H1 (cell line): ENCODE measurements at places on chromosomes 4 and X. TPM values are rescaled to one million over a fixed set of nuclear protein-coding genes. Genes with fewer than 3 reads are reported as not detected.

The PDZD4 gene
- total RNA-seq: 169 and 174 TPM in 2 replicates

The SUPT20HL1 gene
- total RNA-seq: not detected in 2 replicates

The MMRN1 gene
- not detected in 2 replicates for total RNA-seq

The HELT gene
- 0.35 TPM in 1 of 2 replicates, not detected in the other for total RNA-seq

The FAAH2 gene
- total RNA-seq: 4.1 and 4.4 TPM in 2 replicates

The SSX3 gene
- not detected in 2 replicates for total RNA-seq

The TMPRSS11A gene
- not detected in 2 replicates for total RNA-seq

The TRIM60 gene
- not detected in 2 replicates for total RNA-seq

The SPATA4 gene
- total RNA-seq: not detected in 2 replicates

- H3K27me3 ChIP-seq: no peaks in the 10 kb centered on the region
- H3K4me1 ChIP-seq: no peaks in the 10 kb centered on the region
- no peak for DNase-seq
- no peak overlapping the region for H3K27ac ChIP-seq
- H3K4me3 ChIP-seq: no peak overlapping the region
These were observed 224.1 kb downstream of the PPP3CA start for GRCh38 chr4:101123231-101123630.

GRCh38 chrX:72714478-72714916 lies 391 bp upstream of the PHKA1 start:
- H3K27ac ChIP-seq: no peak overlapping the region
- H3K27me3 ChIP-seq: no peaks in the 10 kb centered on the region
- peak overlapping the region; percentile 43 for H3K4me3 ChIP-seq
- peak; percentile 9 for DNase-seq

GRCh38 chrX:24426921-24427746 lies 38.0 kb upstream of the PDK3 start:
- no peaks in the 10 kb centered on the region; the same call in 1 of the 2 replicates for H3K27me3 ChIP-seq
- H3K4me1 ChIP-seq: no peaks in the 10 kb centered on the region
- H3K27ac ChIP-seq: no peak overlapping the region

GRCh38 chr4:84916227-84916626 lies 50.3 kb downstream of the WDFY3 start:
- H3K4me3 ChIP-seq: no peak overlapping the region
- no peaks in the 10 kb centered on the region for H3K27me3 ChIP-seq
- H3K36me3 ChIP-seq: no peaks in the 10 kb centered on the region; the same call in 1 of the 2 replicates
- H3K4me1 ChIP-seq: peaks cover 3% of the 10 kb centered on the region; the same call in 1 of the 2 replicates

DNA sequence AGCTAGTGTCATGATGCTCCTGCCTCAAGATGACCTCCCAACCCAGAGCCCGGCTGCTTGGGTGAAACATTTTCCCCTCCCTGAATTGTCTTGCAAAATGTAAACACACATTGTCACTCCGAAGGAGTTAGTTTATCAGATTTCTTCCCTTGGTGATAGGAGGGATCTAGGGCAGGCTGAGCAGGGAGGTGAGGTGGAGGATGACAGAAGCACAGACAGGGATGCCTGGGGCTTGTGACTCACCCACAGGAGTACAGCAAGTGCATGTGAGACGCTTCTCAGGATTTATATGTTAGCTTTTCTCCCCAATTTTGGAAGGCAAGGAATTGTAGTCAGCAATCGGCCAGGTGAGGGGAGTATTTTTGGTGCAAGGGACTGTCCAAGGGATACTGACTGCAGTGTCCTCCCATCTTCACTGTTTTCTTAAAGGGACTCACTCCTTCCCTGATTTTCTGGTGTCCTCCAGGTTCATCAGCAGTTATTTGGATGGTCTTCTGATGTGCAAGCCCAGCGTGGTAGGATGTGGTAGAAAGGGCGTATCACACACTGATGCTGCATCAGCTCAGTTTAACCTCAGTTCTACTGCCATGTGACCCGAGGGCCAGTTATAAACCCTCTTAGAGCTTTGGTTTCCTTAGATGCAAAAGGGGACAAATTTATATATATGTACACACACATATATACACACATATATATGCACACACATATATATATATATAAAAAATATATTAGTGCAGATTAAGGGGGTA lies 46.2 kb upstream of the IGFBP7 start:
- H3K27ac ChIP-seq: no peak overlapping the region
- DNase-seq: no peak
- peaks cover 7% of the 10 kb centered on the region; the same call in 1 of the 2 replicates for H3K4me1 ChIP-seq
- no peak overlapping the region for H3K4me3 ChIP-seq
- peaks cover 19% of the 10 kb centered on the region for H3K27me3 ChIP-seq
- no peaks in the 10 kb centered on the region for H3K36me3 ChIP-seq

GRCh38 chr4:187103351-187103750 lies 379.7 kb upstream of the FAT1 start:
- no peak overlapping the region for H3K27ac ChIP-seq
- no peak overlapping the region for H3K4me3 ChIP-seq
- H3K27me3 ChIP-seq: no peaks in the 10 kb centered on the region
- no peaks in the 10 kb centered on the region for H3K36me3 ChIP-seq

GRCh38 chrX:69285401-69285877 lies 120.2 kb upstream of the PJA1 start:
- H3K4me1 ChIP-seq: peaks cover 13% of the 10 kb centered on the region
- H3K4me3 ChIP-seq: peak overlapping the region; percentile 60
- no peak overlapping the region for H3K27ac ChIP-seq

DNA sequence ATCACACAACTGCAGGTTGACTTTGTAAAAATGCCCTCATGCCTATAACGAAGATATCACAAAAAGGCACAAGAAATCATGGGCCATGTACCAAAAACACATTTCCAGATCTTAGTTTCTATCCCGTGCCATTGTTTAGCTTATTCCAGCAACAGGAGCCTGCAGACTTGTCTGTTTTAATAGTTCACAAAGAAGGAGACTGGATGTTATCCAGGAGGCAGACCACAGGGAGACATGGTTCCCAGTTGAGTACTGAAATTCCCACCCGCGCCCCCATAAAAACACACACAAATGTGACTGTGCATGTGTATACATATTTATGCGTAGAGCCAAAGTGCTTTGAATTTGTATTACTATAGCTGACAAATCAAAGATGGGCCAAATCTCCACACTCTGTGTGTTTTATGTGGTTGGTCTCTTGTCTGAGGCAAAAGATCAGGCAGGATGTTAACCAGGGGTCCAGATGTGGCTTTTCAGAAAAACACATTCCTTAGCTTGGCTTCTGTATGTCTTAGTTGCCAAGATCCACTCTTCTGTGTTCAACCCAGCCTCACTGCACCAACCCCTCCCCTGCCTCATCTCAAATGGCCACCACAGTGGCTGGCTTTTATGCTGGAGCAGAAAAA lies 469.2 kb upstream of the DIPK2B start:
- no peak for DNase-seq
- no peaks in the 10 kb centered on the region for H3K27me3 ChIP-seq
- no peak overlapping the region for H3K4me3 ChIP-seq
- no peak overlapping the region for H3K27ac ChIP-seq
- no peaks in the 10 kb centered on the region for H3K4me1 ChIP-seq

DNA sequence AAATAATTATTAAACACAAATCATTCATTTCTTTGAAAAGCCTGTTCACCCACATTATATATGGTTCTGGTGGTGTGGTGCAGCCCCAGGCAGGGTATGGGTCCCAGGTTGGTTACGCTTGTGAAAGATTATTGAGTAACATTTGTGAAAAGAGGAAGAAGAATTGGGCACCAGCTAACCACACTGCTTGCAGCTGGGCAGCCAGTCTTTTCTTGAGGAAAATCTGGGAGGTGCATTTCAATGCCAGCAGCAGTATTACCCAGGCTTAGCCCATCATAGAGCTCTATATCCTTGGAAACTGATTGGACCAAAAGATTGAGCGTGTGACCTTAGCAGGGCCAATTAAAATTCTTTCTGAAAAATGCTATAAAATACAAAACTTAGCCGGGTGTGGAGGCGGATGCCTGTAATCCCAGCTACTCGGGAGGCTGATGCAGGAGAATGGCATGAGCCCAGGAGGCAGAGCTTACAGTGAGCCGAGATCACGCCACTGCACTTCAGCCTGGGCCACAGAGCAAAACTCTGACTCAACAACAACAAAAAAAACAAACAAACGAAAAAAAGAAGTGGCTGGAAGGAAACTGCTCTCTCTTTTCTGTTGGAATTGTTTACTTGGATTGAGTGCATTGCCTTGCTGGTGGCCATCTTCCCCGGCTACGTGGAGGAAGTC lies 9.7 kb upstream of the PLAC8 start:
- H3K27ac ChIP-seq: no peak overlapping the region
- no peaks in the 10 kb centered on the region for H3K4me1 ChIP-seq
- DNase-seq: no peak
- H3K4me3 ChIP-seq: no peak overlapping the region
- no peaks in the 10 kb centered on the region for H3K27me3 ChIP-seq

- no peaks in the 10 kb centered on the region for H3K4me1 ChIP-seq
- H3K27ac ChIP-seq: no peak overlapping the region
- H3K4me3 ChIP-seq: no peak overlapping the region
These were observed 166.5 kb downstream of the FBXW7 start for GRCh38 chr4:152369203-152369901.

DNA sequence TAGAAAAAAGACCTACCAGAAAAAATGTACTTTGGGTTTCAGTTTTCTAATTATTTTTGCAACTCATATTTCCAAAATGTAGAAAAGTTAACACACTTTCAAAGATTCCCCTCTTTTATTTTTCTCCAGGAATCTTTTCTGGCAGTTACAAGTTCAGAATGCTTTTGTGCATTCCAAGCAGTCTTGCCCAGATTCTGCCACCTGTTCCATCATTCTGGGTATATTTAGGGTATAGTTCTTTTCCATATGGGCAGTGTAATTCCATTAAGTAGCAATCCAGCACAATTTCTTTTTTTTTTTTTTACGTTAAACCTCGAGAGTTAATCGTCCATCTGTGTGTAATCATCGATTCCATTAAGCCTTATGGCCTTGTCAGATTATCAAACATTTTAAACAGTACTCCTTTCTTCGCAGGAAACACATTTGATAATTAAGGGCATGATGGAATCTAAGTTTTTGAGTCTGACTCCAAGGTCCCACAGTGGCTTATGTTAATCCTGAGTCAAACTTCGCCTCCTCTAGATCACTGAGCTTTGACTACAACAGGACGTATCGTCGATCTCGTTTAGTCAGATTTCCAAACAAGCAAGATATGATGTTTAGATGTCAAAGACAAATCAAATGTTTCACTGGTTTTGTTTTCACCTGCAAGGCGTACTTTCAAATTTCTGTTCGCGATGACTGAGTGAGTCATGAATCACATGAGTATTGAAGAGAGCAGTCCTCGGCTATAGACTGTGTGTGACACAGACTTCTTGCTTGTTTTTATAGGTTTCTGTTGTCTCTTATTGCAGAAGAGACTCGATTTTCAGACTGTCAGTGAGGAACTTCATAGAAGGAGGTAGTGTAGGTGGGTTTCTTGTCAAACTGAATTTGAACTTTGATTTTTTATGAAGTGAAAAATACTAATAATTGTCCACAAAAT lies 118.9 kb upstream of the GK2 start:
- no peak overlapping the region for H3K27ac ChIP-seq
- no peaks in the 10 kb centered on the region for H3K27me3 ChIP-seq
- H3K4me3 ChIP-seq: no peak overlapping the region
- H3K36me3 ChIP-seq: no peaks in the 10 kb centered on the region
- DNase-seq: no peak

- no peaks in the 10 kb centered on the region for H3K36me3 ChIP-seq
- H3K4me1 ChIP-seq: no peaks in the 10 kb centered on the region
- DNase-seq: no peak
- H3K27ac ChIP-seq: no peak overlapping the region
These were observed 24.8 kb upstream of the EOLA2 start for GRCh38 chrX:149962859-149963757.

- H3K36me3 ChIP-seq: no peaks in the 10 kb centered on the region
- H3K27ac ChIP-seq: no peak overlapping the region
- no peak for DNase-seq
- no peaks in the 10 kb centered on the region for H3K4me1 ChIP-seq
These were observed 124.2 kb upstream of the NRK start for GRCh38 chrX:105697984-105698781.

DNA sequence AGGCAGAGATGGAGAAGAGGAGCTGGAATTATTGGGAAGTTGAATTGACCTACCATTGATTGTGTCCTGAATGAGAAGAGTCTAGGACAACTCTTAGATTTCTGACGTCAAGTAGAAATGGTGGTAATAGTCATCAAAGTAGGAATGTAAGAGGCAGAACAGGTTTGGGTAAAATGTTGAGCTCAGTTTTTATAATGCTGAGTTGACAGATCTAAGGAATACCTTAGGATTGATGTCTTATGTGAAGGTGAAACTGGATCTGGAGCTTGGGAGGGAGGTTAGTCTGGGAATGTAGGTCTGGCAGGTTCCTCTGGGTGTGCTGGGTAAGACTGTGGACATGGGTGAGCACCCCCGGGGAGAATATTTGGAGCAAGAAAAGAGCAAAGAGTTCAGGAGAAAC lies 31.9 kb downstream of the JADE1 start:
- peaks cover 79% of the 10 kb centered on the region for H3K36me3 ChIP-seq
- no peaks in the 10 kb centered on the region for H3K27me3 ChIP-seq
- DNase-seq: no peak
- no peak overlapping the region for H3K27ac ChIP-seq

DNA sequence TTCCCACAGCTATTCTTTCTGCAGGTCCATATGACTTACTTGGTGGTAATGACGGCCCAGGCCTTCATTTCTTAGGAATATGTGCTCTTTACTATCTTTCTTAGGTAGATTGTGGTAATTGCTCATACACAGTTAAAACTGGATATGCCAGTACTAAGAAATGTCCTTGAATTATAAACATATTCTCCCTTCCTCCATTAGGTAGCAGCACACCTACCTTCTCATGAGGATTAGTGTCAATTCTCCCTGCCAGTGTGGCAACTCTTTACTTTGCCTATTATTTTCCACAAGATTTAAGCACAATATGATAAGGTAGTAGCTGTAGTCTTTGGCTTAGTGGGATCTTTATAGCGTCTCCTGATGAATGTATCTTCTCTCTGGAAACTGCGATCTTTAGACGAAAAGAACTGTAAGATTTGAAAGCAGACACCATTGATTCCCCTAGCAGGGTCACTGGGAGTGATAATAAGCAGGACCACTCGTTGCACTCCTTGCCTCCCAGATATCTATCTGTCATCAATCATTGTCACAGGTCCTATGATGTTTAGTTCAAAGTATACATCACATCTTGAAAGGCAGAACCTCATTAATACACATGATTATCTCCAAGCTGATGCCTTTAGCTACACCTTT lies 1240.7 kb downstream of the C4orf33 start:
- no peak overlapping the region for H3K4me3 ChIP-seq
- H3K36me3 ChIP-seq: no peaks in the 10 kb centered on the region
- no peaks in the 10 kb centered on the region for H3K27me3 ChIP-seq
- no peak overlapping the region for H3K27ac ChIP-seq
- no peaks in the 10 kb centered on the region for H3K4me1 ChIP-seq
- no peak for DNase-seq

- H3K27ac ChIP-seq: no peak overlapping the region
- H3K36me3 ChIP-seq: no peaks in the 10 kb centered on the region
- no peaks in the 10 kb centered on the region for H3K4me1 ChIP-seq
- no peak for DNase-seq
These were observed 95.9 kb upstream of the RPS6KA3 start for GRCh38 chrX:20362268-20363267.

- H3K27me3 ChIP-seq: no peaks in the 10 kb centered on the region
- H3K4me1 ChIP-seq: peaks cover 3% of the 10 kb centered on the region
- H3K27ac ChIP-seq: no peak overlapping the region
These were observed 83.2 kb downstream of the SH3KBP1 start for GRCh38 chrX:19804151-19804550.

- no peaks in the 10 kb centered on the region for H3K27me3 ChIP-seq
- H3K36me3 ChIP-seq: no peaks in the 10 kb centered on the region
- DNase-seq: no peak
- peaks cover 2% of the 10 kb centered on the region; the same call in 1 of the 2 replicates for H3K4me1 ChIP-seq
These were observed 92.0 kb upstream of the SRD5A3 start for GRCh38 chr4:55253948-55254593.
